ENCODE measurements at places on chromosomes 7 and 10.

- DNase-seq = no peak
These were observed 49.3 kb downstream of the COL28A1 start for GRCh38 chr7:7486362-7486761.

GRCh38 chr7:149669121-149669818 is 104.1 kb downstream of the ZNF467 start:
- DNase-seq = peak; percentile 3

DNA sequence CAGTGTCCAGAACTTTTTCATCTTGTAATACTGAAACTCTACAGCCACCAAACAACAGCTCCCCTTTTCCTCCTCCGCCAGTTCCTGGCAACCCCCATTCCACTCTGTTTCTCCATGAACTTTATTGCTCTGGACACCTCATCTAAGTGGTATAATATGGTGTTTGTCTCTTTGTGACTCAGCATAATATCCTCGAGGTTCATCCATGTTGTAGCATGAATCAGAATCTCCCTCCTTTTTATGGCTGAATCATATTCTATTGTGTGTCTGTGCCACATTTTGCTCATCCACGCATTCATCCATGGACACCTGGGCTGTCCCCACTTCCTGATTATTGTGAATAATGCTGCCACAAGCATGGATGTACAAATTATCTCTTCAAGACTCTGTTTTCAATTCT is 124.4 kb upstream of the FGFR2 start:
- DNase-seq = no peak

DNA sequence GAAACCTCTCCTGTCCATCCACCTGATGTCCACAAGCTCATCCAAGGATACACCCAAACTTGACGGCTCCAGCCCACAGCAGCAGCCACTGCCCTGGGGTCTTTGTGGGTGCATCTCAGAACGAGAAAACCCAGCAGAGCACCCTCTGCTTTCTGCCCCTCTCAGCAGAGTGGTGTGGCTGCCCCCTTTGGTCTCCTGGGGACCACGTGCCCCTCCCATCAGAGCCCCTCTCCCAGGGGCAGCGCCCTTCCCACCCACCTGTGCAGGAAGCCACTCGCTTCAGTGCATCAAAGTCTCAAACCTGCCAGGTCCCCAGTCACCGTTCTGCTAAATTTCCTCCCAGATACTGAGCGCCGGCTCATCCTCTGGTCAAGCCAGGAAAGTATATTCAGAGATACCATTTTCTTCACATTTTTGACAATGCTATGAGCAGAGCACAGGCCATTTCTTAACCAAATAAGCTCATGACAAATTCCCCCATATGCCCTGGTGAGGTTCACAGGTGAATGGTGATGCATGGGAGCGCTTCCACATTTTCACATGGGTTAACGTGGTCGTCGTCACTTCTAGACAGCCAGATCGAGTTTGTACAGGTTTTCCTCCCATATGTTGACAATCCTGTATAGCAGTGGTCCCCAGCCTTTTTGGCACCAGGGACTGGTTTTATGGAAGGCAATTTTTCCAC is 32.4 kb downstream of the CAMK2B start:
- DNase-seq = no peak

- no peak for DNase-seq
These were observed 31.6 kb downstream of the CCDC3 start for GRCh38 chr10:12969951-12970350.

- DNase-seq = no peak
These were observed 12.7 kb upstream of the MACC1 start for GRCh38 chr7:20229646-20230500.

- no peak for DNase-seq
These were observed 788 bp upstream of the CACNA2D1 start for GRCh38 chr7:82444220-82444909.

DNA sequence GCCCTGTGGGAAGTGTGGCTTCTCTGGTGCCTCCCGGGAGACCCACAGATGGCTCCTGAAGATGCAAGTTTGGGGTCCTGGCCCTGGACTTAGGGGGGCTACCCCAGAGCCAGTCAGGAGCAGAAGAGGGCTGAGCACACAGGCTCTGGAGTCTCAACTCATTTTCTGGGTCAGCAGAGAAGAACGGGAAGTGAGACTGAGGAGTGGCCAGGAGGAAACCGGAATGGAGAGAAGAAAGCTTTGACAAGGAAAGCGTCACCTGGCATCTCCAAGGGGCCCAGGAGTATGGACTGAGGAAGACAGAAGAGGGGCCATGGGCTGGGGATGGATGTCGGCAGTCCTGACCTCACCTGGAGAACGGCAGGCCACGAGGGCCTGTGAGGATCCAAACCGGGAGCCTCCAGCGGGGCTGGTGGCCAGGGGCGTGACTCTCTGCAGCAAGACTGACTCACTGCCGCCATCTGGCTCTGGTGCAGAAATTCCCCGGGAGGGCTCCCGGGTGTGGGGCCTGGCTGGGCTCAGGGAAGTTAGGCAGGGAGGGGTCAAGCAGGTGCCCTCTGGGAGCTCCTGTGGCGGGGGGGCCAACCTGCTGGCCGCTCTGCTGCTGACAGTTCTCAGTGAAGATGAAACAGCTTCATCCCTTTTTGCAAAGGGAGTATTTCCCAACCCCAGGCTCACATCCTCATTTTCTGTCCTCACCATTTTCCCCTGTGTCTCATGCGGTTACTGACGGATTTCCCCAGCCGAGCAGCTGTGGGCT is 23.6 kb downstream of the DAGLB start:
- peak; percentile 9 for DNase-seq

- DNase-seq = no peak
These were observed 202.0 kb upstream of the NRP1 start for GRCh38 chr10:33536508-33536907.

DNA sequence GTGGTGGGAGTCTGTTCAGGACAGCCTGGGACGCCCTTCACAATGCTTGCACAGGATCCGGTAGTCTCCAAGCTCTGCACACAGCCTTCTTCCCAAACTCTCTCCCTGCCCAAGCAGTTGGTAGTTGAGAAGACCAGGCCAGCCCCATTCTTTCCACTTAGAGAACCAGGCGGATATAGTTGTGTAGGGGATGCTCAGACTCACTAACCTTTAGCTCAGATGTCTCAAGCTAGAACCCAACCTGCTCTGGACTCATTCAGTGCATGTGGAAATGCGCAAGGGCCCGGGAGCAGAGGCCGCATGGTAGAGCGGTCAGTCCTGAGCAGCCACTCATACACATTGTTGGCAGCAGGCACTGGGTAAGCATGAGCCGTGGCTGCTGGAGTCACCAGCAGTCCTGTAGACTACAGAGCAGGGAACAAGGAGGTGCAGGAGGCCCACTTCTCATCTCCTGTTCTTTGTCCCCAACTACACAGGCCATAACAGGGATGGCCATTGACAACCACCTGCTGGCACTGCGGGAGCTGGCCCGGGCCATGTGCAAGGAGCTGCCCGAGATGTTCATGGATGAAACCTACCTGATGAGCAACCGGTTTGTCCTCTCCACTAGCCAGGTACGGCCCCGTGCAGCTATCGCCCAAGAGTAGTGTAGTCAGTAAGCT is 17.2 kb upstream of the C10orf53 start:
- no peak for DNase-seq

GRCh38 chr10:112981553-112981952 is 31.5 kb downstream of the TCF7L2 start:
- peak; percentile 5 for DNase-seq

DNA sequence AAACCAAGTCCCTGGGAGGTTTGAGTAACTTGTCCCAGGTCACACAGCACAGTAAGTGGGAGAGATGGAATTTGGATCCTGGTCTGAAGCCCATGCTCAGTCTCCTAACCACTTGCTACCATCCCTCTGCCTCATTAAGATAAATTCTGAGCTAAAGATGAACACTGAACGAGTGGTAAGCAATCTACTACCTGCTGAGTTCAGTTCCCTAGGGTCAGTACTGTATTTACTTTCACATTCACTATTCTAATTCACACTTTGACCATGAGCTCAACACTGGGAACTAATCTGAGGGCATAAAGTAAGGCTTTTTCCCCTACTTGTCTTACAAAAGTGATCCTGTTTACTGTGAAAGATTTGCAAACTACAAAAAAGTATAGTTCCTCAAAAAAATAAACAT is 2.4 kb downstream of the UROS start:
- DNase-seq = no peak

DNA sequence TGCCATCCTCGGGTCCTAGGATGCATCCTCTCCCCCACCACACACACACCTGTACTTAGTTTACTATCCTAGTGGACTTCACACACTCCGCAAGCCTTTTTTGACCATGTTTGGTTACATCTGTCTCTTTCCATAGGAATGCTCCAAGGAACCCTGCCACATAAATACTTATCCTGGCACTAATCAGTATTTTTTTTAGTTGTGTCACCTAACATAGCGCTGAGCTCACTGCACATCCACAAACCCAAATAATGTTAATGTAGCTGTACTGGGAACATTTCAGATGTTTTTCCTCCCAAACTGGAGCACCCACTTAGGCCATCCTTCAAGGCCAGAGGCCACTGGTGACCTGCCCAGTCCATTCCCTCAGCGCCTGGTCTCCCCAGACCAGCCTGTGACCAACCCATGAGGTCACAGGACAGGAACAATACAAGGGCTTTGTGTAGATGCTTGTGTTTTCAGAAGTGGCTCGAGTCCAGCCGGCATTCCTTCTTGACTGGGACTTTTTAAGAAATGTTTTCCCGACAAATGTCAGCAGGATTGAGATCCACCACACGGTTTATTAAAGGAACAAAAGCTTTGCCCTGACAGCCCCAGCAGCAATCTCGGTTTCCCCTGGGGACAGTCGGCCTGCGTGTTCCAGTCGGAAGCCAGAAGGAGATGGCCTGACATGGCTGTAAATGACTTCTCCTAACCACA is 181.4 kb downstream of the JCAD start:
- DNase-seq = no peak

DNA sequence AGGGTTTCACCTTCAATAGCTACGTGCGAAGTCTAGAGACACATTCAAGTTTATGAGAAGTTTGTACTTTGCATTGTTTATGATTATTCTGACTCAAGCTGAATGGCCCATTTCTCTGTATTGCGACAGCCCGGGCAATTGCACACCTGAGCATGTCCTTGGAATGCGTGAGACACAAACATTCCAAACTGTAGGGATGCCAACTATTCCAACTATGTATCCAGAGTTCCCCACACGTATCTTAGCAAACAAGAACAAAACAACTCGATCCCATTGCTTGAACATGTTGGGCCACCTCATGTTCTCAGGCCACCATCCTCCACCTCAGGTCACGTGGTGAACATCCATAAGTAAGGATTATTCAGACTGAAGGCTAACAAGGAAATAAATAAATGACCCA is 51.4 kb upstream of the EGFR start:
- no peak for DNase-seq

- DNase-seq = no peak
These were observed 14.4 kb upstream of the SAMD9 start for GRCh38 chr7:93132216-93132615.

- no peak for DNase-seq
These were observed 63.0 kb upstream of the DRGX start for GRCh38 chr10:49458869-49459268.

DNA sequence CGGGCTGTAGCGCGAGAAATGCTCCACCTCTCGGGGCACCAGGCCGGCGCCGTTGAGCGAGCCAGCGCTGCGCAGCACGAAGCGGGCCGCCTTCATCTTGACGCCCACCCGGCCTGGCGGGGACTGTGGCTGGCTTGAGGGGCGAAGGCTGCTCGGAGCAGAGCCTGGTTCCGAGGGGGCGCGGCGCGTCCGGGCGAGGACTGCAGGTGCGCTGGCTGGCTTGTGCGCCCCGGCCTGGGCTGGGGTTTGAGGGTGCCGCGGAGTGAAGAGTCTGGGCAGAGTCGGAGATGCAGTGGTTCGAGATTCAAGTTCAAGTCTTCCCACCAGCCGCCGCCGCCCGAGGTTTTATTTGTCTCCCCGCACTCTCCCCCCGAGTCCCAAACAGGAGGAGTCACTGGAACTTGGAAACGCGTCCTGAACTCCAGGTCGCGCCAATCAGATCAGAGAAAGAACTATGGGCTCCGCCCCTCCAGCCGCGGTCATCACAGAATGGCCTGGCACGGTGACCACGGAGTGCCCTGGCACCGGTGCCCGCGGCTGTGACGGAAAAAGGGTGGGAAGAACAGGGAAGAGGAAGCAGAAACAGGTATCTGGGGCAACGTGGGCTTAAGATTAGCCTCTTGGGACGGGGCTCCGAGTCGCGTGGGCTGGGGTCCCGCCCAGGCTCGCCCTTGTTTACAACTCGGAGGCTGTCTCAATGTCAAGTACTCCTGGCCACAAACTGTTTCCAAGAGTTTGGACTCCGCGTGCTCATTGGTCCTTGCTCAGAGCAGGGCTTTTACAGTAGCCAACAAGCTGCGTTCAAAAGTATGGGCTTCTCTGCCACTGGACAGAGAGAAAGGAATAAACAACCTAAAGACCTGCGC is at the start of gene PDK4:
Gene PDK4, minus strand, starts transcription at position 319 of the 866 bp plus-strand sequence. Its CDS starts 223 bp downstream, at position 96.
- no peak for DNase-seq

- no peak for DNase-seq
These were observed 81.9 kb upstream of the C1GALT1 start for GRCh38 chr7:7100432-7100849.

GRCh38 chr10:118729641-118730258 is 25.0 kb downstream of the CACUL1 start:
- DNase-seq = peak; percentile 25

- DNase-seq = no peak
These were observed 22.9 kb upstream of the LRRC17 start for GRCh38 chr7:102889851-102890250.

DNA sequence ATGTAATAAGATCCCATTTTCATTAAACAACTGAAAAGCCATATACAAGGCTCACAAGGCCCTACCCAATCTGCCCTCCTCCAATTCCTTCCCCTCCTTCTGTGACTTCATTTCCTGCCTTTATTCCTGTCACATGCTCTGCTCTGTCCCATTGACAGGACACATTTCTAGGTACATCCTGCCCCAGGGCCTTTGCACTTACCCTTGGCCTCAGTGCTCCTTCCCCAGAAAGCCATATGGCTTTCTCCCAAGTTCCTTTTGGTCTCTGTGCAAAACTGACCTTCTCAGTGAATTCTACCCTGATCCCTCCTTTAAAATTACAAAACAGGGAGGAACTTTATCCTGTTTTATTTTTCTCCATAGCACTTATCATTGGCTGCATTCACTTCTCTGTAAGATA is 40.0 kb downstream of the KCNMA1 start:
- DNase-seq = no peak

GRCh38 chr10:79049931-79050895 is 18.6 kb upstream of the ZMIZ1 start:
- no peak for DNase-seq

- DNase-seq = no peak
These were observed 38.0 kb downstream of the INPP5A start for GRCh38 chr10:132575320-132576201.
